Stimulated activated CD8-positive, alpha-beta memory T cell treated with anti-CD3 and anti-CD28 coated beads, Interleukin-4, amount 100 ng/mL, for 1 hour (primary cell): ENCODE measurements at places on chromosomes 4 and X.

GRCh38 chr4:127881563-127881864 is 821 bp downstream of the PLK4 start:
- DNase-seq, result no peak

- no peak for DNase-seq
Measured at GRCh38 chrX:131792789-131793462, 230.2 kb upstream of the STK26 start.

GRCh38 chrX:40403757-40404156 is 177.0 kb upstream of the ATP6AP2 start:
- no peak for DNase-seq

DNA sequence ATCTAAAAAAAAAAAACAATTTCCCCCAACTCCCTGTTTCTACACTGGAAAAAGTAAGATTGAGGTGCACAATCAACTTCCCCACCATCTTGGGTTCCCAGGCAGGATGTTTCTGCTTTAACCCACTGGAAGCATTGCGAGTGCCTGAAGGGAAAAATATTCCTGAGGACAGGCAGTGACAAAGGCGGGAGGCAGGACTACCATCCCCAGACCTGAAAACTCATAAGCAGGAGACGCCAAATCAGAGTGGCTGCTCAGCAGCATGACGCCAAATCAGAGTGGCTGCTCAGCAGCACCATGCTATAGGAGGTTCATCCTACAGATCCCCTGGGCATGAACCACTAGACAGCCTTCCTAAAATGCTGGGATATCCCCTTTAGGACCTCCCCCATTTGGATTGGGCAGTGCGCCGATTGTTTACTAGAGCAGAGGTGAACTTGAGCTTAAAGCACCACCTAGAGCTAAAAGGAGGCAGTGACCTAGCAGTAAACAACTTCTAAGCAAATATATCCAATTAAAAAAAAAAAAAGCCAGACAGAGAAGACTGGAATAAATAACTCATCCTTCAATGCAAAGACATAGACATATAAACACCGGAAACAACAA is 35.0 kb upstream of the GK start:
- no peak for DNase-seq

GRCh38 chr4:11624370-11624769 is 195.7 kb upstream of the HS3ST1 start:
- no peak for DNase-seq

DNA sequence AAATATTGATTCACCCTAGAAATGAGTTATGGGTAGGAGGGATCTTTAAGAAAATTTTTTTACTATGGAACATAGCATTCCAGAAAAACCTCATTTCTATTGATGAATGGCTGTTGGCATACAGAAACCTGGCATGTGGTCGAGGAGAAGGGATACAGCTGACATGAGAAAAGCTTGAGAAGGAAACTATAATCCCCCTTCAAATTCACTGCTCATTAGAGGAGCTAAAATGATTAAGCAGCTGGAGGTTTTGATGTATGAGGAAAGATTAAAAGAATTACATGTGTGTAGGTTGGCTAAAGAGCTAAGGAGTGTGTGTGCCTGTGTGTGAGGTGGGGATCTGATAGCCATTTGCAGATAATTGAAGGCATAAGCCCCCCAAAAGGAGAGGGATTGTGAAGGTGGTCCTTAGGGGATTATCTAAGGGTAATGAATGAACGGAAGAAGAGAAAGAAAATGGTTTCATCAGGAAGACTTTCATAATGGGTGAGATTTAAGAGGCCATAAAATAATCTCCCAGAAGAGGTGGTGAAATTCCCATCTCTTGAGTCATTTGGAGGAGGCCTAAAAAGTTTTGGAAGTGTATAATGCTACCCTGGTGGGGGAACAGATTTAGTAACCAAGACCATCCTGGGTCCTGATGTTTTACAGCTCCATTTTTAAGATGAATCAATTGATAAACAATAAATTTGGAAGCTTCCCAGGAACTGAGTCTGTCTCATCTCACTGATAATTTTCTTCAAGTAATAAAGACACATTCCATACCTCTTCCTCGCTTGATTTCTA is 272.0 kb upstream of the HAND2 start:
- DNase-seq, result no peak

DNA sequence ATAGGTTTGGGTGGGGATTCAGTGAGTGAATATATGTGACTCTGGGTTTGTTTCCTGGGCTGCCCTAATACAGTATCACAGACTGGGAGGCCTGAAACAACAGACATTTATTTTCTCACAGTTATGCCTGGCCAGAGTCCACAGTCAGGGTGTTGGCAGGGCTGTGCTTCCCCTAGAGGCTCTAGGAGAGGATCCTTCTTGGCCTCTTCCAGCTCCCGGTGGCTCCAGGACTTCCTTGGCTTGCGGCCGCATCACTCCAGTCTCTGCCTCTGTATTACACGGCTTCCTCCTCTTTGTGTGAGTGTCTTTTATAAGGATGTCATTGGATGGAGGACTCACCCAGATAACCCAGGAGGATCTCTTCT is 5.2 kb upstream of the JAKMIP1 start:
- DNase-seq, result no peak

DNA sequence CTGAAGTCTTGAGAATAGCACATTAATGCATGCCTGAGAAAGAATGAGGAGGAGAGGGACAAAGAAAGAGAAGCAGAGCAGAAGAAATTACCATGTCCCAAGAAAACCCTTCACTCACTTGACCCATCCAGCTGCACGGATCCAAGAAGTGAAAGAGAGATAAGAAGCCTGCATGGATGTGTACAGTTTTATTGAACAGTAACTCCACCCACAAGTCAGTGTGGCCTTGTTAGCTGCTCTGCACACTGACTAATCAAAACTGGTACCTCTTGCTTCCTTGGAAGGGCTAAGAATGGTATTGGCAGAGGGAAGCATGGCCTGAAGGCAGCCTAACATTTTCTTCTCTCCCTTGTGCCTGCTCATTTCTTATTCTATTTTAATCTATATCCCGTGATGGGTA is 163.9 kb downstream of the SLC7A11 start:
- DNase-seq, result no peak

- DNase-seq, result no peak
Measured at GRCh38 chrX:150161193-150161592, 201.9 kb upstream of the MAMLD1 start.

GRCh38 chr4:7861440-7861881 is 78.2 kb downstream of the AFAP1 start:
- DNase-seq, result no peak

GRCh38 chr4:140707325-140707724 is 48.9 kb downstream of the TBC1D9 start:
- DNase-seq, result no peak

DNA sequence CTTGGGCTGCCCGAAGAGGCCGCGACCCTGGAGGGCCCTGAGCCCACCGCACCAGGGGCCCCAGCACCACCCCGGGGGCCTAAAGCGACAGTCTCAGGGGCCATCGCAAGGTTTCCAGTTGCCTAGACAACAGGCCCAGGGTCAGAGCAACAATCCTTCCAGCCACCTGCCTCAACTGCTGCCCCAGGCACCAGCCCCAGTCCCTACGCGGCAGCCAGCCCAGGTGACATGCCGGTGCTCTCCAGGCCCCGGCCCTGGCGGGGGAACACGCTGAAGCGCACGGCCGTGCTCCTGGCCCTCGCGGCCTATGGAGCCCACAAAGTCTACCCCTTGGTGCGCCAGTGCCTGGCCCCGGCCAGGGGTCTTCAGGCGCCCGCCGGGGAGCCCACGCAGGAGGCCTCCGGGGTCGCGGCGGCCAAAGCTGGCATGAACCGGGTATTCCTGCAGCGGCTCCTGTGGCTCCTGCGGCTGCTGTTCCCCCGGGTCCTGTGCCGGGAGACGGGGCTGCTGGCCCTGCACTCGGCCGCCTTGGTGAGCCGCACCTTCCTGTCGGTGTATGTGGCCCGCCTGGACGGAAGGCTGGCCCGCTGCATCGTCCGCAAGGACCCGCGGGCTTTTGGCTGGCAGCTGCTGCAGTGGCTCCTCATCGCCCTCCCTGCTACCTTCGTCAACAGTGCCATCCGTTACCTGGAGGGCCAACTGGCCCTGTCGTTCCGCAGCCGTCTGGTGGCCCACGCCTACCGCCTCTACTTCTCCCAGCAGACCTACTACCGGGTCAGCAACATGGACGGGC is 579 bp downstream of the ABCD1 start:
- no peak for DNase-seq

GRCh38 chr4:82865592-82865991 is 25.4 kb downstream of the SEC31A start:
- no peak for DNase-seq

DNA sequence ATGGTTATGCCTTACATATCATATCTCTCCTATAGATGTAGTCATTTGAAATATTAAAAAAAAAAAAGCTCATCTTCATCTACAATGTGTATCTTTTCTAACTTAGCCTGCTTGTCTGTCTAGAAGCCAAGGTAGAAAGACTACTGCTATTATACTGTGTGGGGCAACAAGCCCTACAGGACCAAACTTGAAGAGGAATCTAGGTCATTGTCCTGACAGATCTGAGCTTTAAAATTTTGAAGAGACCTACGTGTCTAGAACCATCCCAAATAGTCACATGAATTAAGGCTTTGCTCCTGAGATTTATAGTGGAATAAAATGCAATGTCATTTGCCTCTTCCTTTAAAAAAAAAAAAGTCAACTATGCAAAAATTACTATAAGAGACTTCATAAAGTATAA is 95.8 kb downstream of the PALLD start:
- DNase-seq, result no peak

GRCh38 chr4:1198098-1198844 is 25.9 kb upstream of the SPON2 start:
- no peak for DNase-seq

DNA sequence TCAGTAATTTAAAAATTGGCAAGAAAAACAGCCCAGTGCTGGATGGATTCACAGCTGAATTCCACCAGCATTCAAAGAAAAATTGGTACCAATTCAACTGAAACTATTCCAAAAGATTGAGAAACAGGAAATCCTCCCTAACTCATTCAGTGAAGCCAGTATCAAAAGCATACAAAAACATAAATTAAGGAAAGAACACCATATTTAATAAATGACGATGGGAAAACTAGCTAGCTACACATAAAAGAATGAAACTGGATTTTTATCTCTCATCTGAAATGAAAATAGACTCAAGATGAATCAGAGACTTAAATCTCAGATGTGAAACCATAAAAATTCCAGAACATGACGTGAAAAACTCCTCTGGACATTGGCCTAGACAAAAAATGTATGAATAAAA is 516.8 kb upstream of the SPANXN1 start:
- no peak for DNase-seq

DNA sequence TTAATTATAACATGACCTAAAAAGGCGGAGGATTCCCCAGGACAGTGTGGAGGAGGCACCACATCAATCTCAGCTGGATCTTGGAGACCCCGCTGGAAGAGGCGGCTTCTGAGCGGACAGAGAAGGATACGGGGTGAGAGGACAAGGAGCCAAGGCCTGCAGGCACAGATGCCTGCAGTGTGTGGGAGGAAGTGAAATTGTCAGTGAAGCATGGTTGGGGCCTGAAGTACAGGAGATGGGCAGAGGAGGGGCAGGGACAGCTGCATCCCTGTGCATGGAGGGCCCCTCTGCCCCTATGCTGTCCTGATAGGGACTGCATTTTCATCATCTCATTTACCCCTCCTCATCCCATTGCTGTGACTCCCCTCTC is 1.7 kb upstream of the SLC2A9 start:
- no peak for DNase-seq

GRCh38 chrX:134733591-134733990 is 75.3 kb upstream of the PLAC1 start:
- no peak for DNase-seq

DNA sequence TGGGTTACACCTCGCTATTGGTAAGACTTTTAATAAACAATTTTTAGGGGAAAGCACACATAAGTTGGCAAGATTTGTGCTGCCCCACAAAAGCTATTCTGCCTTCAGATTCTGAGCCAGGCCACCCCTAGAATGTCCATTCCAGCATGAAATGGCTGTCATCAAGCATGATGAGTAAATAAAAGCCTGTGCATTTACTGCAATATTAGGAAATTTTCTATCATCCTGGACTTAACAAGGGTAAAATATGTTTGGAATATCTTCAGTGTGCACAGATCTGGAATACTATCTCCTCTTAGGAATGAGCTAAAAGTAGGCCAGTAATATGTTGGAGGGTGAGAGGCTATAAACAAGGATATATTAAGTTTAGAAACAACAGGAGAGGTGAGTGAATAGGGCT is 510.9 kb downstream of the ANKRD50 start:
- DNase-seq, result no peak

- DNase-seq, result no peak
Measured at GRCh38 chr4:23788460-23788859, 101.4 kb downstream of the PPARGC1A start.

GRCh38 chrX:129663171-129663570 is 8.4 kb upstream of the APLN start:
- no peak for DNase-seq

DNA sequence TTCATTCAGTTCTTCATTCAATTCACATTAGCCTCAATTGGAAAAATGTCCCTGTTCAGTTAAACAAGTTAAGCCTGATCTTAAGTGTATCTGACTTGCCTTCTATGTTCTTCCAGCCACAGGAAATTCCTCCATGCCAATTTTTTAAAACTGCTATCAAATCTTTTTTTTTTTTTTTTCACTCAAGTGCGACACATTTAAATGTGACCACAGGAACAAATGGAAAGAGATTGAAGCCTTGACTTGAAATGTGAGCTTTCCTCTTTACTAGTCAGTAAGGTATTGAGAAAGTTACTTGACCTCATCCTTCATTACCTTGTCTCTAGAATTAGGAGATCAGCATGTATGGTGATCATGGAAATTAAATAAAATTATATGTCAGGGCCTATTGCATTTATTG is 165.1 kb downstream of the SLIT2 start:
- no peak for DNase-seq

DNA sequence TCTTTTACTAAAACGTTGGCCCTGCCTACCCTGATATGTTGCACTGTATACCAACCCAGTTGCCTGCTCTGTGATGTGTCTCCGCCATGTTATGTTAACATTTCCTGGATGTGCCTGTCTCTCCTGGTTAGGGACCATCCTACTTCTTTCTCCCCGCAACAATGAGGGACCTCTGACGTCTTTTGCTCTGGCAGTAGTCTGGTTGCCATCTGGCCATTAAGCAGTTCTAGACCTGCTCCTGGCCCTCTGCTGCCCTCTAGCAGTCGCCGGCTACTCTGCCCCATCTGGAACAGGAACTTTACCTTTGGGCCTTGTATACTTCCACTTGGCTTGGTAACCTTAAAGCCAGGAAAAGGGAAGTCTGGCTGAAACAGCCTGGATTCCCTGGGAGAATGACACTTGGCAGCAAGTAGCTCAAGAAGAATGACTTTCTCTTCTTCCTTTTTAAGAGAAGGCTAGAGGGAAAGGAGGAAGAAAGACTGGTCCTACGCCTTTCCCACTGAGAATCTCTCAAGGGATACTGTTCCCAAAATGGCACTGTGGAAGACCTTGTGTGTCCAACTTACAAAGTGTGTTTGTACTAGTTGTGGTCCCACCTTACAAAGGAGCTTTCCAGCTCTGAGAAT is 63.5 kb downstream of the GPC3 start:
- no peak for DNase-seq

DNA sequence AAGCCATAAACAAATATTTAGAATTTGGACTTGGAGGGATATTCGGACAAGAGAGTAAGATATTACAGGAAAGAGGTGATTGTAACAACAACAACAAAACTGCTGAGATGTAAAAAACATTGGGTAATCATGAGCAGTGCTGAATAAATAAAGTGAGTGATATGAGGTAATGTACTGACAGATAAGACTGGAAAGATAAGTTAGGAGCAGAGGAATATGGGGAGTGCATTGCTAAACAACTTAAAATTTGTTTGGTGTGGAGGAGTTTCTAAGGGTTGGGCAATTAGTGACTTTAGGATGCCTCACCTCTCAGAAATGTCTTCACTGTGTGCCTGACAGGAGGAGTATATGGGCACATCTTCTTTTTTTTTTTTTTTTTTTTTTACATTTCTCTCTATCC is 637.8 kb upstream of the GRIA3 start:
- no peak for DNase-seq
